Activated CD8-positive, alpha-beta memory T cell treated with anti-CD3 and anti-CD28 coated beads for 24 hours (primary cell): ENCODE measurements at places on chromosomes 2 and 18.

- DNase-seq: no peak
These were observed 215.7 kb downstream of the MREG start for GRCh38 chr2:215797676-215798075.

GRCh38 chr2:121085801-121086200, 199.2 kb downstream of the TFCP2L1 start:
- no peak for DNase-seq

DNA sequence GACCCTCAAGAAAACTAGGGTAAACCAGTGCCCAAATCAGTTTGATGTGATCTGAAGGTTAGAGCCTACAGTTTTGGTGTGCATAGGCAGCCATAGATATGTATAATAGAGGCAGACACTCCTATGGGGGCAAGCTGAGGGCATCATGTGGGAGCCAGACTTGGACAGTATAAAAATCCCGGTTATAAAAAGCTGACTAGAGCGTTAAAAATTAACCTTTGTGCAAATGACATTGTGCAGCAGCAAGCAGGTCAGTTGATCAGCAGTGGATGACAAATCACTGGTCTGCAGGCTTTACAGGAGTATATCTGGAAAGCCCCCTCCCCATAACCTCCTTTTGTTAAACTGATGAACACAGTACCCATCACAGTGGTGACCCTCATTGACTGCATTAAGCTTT, 107.8 kb downstream of the CTNNA2 start:
- DNase-seq: no peak

- no peak for DNase-seq
These were observed 153.8 kb downstream of the IKZF2 start for GRCh38 chr2:212997526-212998020.

- DNase-seq: no peak
These were observed 72.9 kb upstream of the STK39 start for GRCh38 chr2:168320267-168320666.
